DMS79 (cell line): ENCODE measurements at places on chromosomes 4 and X.

DNA sequence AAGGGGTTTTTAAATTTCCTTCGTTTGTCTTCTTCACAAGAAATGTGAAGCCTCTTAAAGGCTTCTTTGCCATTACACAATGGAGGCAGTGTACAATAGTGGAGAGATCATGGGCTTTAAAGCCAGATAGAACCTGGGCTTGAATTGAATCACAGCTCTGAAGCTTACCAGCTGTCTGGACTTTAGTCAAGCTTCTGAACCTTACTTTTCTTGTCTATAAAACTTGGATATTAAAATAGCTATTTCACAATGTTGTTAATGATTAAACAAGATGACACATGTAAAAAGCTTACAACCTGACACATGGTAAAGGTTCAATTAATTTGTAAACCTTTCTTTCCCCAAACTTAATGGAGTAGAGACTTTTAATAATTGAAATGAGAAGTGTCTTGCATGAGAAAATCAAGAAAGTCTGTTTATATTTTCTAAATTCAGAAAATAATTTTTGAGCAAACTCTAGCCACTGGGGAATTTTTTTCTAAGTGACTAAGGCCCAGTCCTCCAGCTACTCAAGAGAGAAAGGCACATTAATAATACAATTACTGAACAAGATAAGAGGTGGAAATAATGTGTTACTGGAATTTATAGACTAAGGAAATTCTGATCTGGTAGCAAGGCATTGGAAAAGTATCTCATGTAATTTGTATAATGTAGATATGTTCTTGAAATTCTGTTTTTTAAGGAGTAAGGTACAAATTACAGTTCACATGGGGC, 21.7 kb upstream of the TBC1D8B start:
- DNase-seq = no peak

GRCh38 chr4:19473569-19473968, 778.1 kb upstream of the SLIT2 start:
- DNase-seq = no peak

DNA sequence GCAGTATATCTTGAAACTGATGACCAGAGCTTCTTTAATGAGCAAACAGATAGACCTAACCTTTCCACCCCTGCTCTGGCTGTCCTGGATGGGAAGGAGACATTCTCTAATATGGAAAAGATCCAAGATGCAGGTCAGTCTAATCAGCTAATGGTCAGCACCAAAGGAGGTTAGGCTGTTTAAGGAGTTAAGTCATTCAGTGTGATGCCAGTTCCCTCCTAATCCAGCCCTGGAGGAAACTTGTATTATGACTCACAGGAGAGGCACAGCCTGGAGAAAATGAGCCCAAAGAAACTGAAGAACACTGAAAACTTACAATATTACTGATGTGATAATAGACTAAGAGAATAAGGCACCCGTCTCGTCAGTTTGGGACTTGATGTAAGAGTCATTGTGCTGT, 323.0 kb downstream of the HNRNPD start:
- DNase-seq = no peak

DNA sequence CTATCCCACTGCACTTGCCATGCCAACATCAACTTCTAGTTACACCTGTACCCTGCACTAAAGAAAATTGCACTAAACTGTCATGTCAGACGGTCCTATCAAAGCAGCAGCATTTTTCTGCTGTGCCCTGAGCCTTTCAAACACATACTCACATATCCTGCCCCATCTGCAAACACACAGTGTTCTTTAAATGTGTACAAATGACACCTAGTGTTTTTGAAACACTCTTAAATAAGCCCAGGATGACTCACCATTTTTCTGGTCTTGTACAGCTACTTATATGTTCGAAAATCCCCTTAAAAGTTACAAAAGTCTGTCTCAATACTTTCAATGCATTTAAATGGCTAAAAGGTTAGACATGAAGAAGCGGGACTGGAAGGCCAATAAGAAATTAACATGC, 346.7 kb upstream of the PPARGC1A start:
- no peak for DNase-seq

DNA sequence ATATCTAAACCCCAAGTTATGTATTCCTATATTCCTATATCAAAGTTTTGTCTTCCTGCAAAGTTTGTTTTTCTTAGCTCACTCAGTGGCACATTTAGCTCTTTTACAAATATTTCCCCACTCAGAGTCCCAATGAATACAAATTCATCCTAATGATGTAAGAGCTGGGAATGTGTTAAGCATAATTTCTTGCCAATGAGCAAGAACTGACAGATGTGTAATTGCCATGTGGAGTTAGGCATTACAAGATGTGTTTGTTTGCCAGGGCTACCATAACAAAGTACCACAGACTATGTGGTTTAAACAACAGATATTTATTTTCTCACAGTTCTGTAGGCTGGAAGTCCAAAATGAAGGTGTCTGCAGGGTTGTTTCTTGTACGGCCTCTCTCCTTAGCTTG, 302.1 kb downstream of the KCTD8 start:
- DNase-seq = no peak

DNA sequence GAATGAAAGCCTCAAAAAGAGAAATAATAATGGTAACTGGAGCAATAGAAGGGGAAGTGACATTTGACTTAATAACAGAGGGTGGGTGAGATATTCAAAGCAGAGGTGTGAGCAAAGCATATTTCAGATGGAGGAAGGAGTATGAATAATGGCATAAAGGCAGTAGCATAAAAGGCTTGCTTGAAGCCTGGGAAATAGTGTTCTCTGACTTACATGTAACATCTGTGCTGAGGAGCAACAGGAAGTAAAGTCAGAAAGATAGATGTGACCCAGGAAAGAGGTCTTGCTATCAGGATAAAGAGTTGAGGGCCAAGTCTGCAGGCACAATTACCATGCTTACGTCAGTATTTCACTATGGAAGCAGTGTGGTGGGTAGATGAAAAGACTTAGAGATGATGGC, 28.4 kb downstream of the ATP10D start:
- no peak for DNase-seq

GRCh38 chr4:8245884-8246833, 23.4 kb upstream of the HTRA3 start:
- no peak for DNase-seq

DNA sequence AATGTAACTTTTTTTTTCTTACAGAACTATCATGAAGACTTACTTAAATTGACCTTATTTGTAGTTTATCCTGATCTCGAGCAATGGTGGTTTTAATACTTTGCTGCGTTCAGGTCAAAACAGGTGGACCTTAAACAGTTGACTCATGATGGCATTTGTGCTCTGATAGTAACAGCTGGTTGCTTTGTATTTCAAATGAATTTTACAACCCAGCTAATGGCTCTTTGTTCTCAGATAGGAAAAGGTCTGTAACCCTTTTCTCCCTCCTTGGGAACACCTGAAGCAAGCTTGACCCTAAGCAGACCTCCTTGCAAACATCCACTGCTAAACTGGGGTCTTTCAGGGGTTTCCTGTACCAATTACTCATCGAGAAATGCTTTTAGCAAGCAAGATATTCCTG, 79.2 kb downstream of the F11 start:
- DNase-seq = no peak

GRCh38 chr4:184231573-184231972, 13.9 kb upstream of the ENPP6 start:
- DNase-seq = no peak

DNA sequence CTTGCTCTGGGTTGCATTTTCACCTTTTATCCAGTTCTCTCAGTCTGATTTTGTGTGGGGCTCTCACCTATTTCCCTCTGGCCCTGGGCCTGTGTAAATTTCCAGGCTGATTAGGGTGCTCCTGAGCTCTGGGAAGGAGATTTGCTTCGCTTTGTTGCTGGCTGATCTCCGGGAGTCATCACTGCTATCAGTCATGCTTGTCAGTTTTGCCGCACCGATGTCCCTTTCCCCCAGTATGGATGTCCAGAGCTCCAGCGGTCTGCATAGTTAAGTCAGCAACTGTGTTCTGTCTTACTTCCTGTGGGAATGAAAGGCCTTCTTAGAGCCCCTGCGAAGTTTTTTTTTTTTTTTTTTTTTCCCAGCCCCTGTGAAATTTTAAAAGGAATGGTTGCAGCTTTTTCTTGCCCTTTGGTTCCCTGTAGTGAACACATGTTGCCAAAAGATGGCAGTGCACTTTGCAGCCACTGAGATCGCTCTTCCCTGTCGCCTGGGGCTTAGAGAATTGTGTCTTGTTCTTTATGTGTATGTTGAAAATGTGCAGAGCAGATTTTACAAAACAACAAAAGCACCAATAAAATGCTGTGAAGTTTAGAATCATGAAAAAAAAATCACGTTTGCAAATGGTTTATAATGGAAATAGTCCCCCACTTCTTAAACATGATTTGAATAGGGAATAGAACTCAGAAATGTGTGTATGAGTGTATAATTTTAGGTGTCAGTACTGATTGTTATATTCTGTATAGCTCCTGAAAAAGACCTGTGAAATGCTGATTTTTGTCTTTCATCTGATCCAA, 109.1 kb upstream of the SLC4A4 start:
- no peak for DNase-seq

DNA sequence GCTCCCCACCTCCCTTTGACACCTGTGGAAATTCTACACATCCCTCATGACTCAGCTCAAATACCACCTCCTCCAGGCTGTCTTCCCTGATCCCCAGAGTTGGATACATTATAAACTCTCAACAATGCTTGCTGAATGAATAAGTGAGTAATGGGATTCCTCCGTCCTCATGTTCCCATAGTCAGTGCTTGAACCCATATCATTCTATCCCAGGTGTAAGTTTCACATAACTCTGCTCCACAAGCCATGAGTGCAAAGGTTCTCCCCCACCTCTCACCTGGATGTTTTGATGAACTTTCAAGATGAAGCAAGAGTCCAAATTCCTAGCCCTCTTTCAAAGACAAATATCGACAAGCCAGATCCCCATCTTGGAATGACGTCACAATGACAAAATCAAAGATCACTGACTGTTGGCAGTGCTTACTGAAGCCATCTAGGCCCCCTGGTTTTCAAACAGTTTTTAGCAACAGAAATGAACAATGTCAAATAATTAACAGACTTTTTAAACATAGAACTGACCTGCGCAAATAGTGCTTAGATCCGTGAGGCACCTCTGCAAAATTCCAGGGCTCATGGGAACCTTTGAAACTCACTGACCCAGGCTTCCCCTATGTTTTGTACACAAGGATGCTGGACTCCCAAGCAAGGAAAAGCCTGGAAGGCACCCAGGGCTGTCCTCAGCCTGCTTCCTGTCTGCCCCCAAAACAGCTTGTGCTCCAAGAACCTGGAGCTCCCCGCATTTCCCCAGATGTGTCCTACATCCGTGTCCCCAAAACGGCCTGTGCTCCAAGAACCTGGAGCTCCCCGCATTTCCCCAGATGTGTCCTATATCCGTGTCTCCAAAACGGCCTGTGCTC, 4.0 kb downstream of the SLC2A9 start:
- no peak for DNase-seq

- peak; percentile 65 for DNase-seq
Measured at GRCh38 chr4:13599159-13599558, 28.4 kb downstream of the BOD1L1 start.
